NCI-H2081 treated with DMSO at 0.1 percent for 48 hours (cell line): ENCODE measurements at places on chromosomes 16 and 17.

DNA sequence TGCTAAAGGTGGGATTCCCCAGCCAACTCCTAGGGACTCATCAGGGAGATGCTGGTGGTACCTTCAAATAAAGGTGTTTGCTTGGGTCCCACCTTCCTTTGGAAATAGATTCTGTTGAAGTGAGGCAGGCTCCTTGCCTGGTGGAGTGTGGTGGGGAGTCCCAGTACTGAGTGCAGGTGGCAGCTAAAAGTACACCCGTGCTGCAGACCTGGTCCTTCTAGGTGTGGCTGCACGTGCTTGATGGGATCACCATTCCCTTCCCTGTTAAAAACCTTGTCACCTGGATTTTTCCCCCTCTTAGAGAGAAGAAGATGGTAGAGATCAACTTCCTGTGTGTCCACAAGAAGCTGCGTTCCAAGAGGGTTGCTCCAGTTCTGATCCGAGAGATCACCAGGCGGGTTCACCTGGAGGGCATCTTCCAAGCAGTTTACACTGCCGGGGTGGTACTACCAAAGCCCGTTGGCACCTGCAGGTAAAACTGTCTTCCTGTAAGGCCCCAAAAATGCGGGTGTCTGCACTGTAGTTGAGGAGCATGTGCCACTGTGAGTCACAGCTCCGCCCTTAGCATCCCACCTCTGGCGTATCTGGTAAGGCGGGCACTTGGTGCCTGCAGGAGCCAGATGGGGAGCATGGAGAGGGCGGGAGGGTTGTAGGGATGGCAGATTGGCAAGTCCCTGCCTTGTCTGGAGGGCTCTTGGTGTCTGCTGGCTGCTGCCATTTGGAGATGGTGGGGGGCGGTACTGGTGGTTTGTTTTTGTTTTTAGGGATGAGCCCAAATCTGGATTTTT, 34.0 kb downstream of the PLCD3 start:
- DNase-seq = no peak

GRCh38 chr17:82148997-82149396, 51.0 kb upstream of the FASN start:
- DNase-seq = no peak

DNA sequence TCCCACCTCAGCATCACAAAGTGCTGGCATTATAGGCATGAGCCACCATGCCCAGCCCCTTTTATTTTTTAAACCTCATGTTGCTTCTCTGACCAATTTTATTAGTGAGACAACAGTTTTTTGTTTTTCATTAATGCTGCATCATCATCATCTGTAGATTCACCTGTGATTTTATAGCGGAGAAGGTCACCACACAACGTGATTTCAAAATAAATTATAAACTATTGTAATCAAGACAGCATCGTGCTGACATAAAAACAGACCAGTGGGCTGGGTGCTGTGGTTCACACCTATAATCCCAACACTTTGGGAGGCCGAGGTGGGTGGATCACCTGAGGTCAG, 28.7 kb upstream of the METTL9 start:
- DNase-seq = no peak

DNA sequence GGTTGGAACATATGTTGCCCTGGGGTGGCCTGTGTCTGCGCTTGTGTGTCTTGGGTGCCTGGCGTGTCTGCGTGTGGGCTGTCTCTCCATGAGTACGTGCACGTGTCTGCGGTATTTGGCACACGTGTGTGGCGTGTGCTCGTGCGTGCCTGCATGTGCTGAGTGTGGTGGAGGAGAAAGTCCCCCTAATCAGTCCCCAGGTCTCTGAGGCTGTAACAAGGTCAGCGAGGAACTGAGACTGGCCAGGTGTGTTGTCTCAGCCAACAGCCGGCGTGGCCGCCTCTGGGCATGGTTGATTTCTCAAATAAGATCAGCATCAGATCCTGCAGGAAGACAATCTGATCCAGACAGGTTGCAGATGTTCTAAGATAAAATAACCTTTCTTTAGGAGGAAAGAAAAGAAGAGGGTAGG, 3.5 kb upstream of the CPNE7 start:
- no peak for DNase-seq

DNA sequence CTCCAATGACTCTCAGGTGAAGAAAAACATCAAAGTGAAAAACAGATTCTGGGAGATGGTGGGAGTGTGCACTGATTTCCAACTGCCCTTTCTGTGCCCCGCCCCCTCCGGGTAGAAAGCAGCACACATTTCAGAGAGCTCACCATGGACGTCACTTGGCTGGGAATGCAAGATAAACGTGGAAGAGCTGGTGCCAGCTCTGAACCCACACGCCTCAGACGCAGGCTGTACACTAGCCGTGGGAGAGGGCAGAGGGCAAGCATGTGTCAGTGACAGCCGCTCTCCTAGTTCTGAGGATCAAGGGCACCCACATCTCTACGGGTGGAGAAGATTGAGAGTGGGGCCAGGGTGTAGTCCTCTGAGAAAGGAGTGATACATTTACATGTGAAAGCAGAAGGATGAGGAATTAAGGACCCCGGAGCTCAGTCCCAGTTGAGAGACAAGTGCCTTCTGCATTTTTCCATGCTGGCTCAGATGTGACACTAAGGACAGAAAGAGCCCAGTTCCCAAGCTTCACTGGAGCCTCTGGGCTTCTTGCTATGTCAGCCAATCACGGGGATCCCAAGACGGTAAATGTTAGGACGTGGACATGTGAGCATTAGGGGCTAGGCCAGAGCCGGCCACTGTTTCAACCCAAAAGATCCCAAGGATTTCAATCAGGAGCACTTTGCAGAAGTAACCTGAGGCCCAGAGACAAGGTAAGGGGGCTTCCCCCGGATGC, 101.3 kb downstream of the ZFHX3 start:
- no peak for DNase-seq
